Immature natural killer cell (primary cell): ENCODE measurements at places on chromosomes 1 and 21. TPM values are rescaled to one million over a fixed set of nuclear protein-coding genes. Genes with fewer than 3 reads are reported as not detected.

DNA sequence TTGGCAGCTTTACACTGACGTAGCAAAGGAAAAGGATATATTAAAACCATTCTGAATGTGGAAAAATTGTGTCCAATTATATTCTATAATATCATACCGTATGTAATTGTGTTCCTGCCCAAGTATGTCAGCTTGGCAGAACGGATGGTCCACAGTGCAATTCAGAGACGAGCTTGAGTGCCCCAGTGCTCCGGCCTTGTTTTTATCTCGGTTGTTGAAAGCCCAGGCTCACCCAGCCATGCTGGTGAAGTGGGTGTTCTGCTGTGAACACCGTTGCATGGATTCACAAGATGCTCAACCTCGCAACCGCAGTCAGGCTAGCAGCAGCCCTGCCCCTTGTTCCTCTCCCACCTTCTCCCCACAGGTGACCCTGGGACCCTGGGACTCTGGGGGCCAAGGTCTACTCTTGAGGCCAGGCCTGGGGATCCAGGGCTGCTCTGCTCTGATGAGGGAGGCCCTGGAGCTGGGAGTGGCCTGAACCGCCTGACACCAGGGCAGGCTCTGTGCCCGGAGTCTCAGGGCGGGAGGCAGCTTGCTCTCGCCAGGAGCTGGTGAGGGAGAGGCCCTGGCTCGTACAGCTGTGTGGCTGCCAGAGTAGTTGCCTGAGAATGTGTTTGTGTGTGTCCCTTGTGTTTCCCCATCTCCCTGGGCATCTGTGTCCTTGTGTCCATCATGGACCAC, 11.2 kb downstream of the PTPRF start:
- H3K36me3 ChIP-seq = no peaks in the 10 kb centered on the region
- H3K4me1 ChIP-seq = no peaks in the 10 kb centered on the region
- H3K27ac ChIP-seq = no peak overlapping the region
- H3K27me3 ChIP-seq = peaks cover 10% of the 10 kb centered on the region

DNA sequence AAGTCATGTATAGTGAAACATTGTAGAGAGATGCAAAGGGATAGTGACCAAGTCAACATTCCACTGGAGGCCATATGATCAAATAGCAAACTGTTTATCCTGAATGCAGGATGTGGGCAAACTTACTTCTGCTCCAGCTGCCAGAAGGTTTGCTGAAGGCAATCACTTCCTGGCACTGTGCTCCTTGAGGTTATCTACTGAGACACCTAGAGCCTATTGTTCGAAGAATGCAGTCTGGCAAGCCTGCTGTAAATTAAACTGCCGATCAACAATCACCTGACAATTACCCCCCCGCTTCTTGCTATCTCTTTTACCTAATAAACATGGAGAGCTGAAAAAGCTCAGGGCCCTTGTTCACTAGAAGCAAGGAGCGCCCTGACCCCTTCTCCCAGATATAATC, 139.4 kb upstream of the B3GALT2 start:
- no peaks in the 10 kb centered on the region for H3K27me3 ChIP-seq
- H3K4me3 ChIP-seq = no peak overlapping the region
- peaks cover 6% of the 10 kb centered on the region for H3K36me3 ChIP-seq
- H3K4me1 ChIP-seq = no peaks in the 10 kb centered on the region
- H3K27ac ChIP-seq = no peak overlapping the region
- no peak for DNase-seq

GRCh38 chr1:181513786-181514297, 30.5 kb downstream of the CACNA1E start:
- H3K36me3 ChIP-seq = no peaks in the 10 kb centered on the region
- H3K27ac ChIP-seq = no peak overlapping the region
- no peaks in the 10 kb centered on the region for H3K4me1 ChIP-seq
- no peak for DNase-seq
- H3K4me3 ChIP-seq = no peak overlapping the region

DNA sequence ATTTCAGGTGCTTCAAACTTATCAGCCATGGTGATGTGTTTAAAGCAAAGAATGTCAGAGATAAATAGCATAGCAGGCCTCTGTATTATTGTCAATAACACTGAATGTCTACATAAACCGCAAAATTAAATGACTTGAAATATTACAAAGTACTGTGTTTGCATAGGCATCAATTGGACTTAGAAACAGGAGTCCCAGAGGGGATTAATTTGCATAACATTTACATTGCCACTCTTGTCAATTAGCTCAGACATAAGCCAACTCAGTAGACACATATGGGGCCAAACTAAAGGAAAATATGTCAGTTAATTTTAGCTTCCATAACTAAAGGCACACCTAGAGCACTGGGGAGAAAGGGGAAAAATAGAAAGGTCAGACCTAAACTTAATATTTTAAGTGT, 814.5 kb upstream of the NEGR1 start:
- H3K4me3 ChIP-seq = no peak overlapping the region
- no peak overlapping the region for H3K27ac ChIP-seq
- no peaks in the 10 kb centered on the region for H3K4me1 ChIP-seq
- no peaks in the 10 kb centered on the region for H3K27me3 ChIP-seq
- DNase-seq = no peak

- H3K36me3 ChIP-seq = no peaks in the 10 kb centered on the region
- DNase-seq = no peak
- no peak overlapping the region for H3K4me3 ChIP-seq
- H3K27me3 ChIP-seq = no peaks in the 10 kb centered on the region
- H3K27ac ChIP-seq = no peak overlapping the region
Measured at GRCh38 chr1:240987928-240988327, 369.1 kb downstream of the RGS7 start.

DNA sequence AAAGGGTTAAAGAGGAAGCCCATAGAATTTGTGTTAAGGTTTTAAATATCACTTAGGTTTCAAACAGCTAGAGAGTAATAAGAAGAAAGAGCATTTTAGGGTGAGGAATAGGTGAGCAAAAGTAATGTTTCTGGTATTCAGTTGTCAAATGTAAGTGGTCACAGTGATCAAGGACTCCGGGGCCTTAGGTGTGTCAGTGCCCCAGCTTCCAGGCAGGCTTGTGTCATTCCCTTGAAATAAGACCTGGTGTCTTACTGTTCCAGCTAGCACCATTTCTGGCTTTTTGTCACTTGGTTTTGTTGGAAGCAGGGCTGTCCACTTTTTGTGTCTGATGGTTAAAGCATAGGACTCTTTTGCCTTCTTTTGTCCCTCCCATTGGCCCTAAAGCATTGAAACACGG, 69.6 kb downstream of the DYRK1A start:
- no peaks in the 10 kb centered on the region for H3K36me3 ChIP-seq
- no peak overlapping the region for H3K4me3 ChIP-seq
- no peak overlapping the region for H3K27ac ChIP-seq
- no peaks in the 10 kb centered on the region for H3K27me3 ChIP-seq

- no peak overlapping the region for H3K27ac ChIP-seq
- H3K4me3 ChIP-seq = no peak overlapping the region
- no peak for DNase-seq
Measured at GRCh38 chr1:37954316-37954971, 7.6 kb upstream of the INPP5B start.

- H3K27ac ChIP-seq = no peak overlapping the region
- H3K27me3 ChIP-seq = no peaks in the 10 kb centered on the region
- peaks cover 21% of the 10 kb centered on the region for H3K4me1 ChIP-seq
- H3K4me3 ChIP-seq = no peak overlapping the region
- H3K36me3 ChIP-seq = peaks cover 3% of the 10 kb centered on the region
Measured at GRCh38 chr1:151444783-151445177, 14.5 kb downstream of the POGZ start.

- H3K36me3 ChIP-seq = peaks cover 8% of the 10 kb centered on the region
- H3K27me3 ChIP-seq = no peaks in the 10 kb centered on the region
- H3K27ac ChIP-seq = peak overlapping the region; percentile 82
Measured at GRCh38 chr1:168340781-168341482, 60.3 kb downstream of the TBX19 start.

GRCh38 chr1:206842854-206843253, 22.6 kb upstream of the IL20 start:
- H3K27ac ChIP-seq = no peak overlapping the region
- H3K4me1 ChIP-seq = no peaks in the 10 kb centered on the region
- no peak for DNase-seq
- no peak overlapping the region for H3K4me3 ChIP-seq
- H3K36me3 ChIP-seq = no peaks in the 10 kb centered on the region

GRCh38 chr1:40382601-40383000, 9.1 kb downstream of the SMAP2 start:
- H3K4me1 ChIP-seq = peaks cover 87% of the 10 kb centered on the region
- H3K36me3 ChIP-seq = no peaks in the 10 kb centered on the region
- peak overlapping the region; percentile 99 for H3K27ac ChIP-seq
- no peak overlapping the region for H3K4me3 ChIP-seq
- DNase-seq = no peak
- peaks cover 3% of the 10 kb centered on the region for H3K27me3 ChIP-seq

- no peaks in the 10 kb centered on the region for H3K27me3 ChIP-seq
- peaks cover 55% of the 10 kb centered on the region for H3K4me1 ChIP-seq
- H3K4me3 ChIP-seq = peak overlapping the region; percentile 91
- no peak for DNase-seq
- peaks cover 5% of the 10 kb centered on the region for H3K36me3 ChIP-seq
Measured at GRCh38 chr1:85274969-85275453, 1.4 kb downstream of the BCL10 start.

DNA sequence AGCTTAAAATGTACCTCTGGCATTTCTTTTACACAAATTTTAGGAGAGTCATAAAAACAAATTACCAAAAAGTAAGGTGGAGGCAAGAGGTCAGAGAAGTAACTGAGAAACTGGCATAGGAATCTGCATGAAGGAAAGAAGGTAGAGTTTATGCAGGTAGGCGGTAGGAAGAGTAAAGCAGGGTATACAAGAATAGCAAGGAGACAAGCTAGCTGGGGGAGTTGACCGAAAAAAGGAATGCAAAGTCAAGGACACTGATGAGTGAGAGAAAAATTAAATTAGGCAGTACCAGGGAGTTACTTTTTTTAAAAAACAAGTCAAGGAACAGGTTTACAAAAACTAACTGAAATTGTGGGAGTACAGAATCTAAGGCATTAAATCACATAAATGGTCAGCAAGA, 56.0 kb downstream of the FOXJ3 start:
- no peaks in the 10 kb centered on the region for H3K27me3 ChIP-seq
- peaks cover 39% of the 10 kb centered on the region for H3K4me1 ChIP-seq
- peak overlapping the region; percentile 6 for H3K4me3 ChIP-seq

DNA sequence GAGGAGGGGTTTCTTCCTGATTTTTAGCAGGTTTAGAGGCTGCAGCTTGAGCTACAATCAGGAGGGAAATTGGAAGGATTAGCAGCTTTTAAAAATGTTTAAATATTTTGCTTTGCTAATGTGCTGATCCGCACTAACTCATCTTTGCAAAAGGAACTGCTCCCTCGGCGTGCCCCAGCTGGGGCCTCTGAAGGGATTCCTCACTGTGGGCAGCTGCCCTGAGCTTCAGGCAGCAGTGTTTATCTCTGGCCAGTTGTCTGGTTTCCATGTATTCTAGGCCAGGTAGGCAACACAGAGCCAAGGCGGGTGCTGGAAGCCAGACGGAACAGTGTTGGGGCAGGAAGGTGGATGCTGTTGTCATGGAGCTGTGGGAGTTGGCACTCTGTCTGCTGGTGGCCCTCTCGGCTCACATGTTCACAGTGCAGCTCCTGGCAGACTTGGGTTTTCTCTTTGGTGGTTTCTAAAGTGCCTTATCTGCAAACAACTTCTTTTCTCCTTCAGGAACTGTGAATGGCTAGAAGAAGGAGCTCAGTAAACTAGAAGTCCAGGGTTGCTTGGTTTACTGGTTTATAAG, 18.9 kb downstream of the NECAP2 start:
- peaks cover 4% of the 10 kb centered on the region for H3K27me3 ChIP-seq
- H3K4me1 ChIP-seq = peaks cover 4% of the 10 kb centered on the region
- no peak for DNase-seq
- peak overlapping the region; percentile 19 for H3K27ac ChIP-seq
- no peak overlapping the region for H3K4me3 ChIP-seq
- H3K36me3 ChIP-seq = peaks cover 15% of the 10 kb centered on the region

- H3K36me3 ChIP-seq = peaks cover 43% of the 10 kb centered on the region
- peaks cover 12% of the 10 kb centered on the region for H3K4me1 ChIP-seq
- no peak for DNase-seq
- H3K4me3 ChIP-seq = no peak overlapping the region
Measured at GRCh38 chr1:101005871-101006270, 19.7 kb downstream of the DPH5 start.

DNA sequence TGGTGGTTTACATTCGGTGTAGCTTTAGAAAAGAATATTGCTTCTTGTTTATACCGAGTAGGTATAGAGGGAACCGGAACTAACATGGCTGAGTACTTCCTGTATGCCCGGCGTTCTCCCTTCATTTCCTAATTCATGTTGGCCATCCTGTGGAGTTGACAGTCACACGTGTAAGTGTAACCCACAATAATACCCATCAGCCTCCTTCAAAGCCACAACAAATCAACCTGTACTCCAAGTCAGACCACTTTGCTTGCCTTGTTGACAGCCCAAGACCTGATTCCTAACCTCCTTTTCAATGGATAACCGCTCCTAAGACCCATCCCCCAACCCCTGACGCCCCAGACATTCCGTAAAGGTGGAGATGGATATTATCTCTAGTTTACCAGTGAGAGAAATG, 42.1 kb downstream of the UBE2U start:
- no peak overlapping the region for H3K27ac ChIP-seq
- H3K36me3 ChIP-seq = no peaks in the 10 kb centered on the region
- DNase-seq = no peak
- H3K27me3 ChIP-seq = peaks cover 14% of the 10 kb centered on the region
- H3K4me1 ChIP-seq = peaks cover 5% of the 10 kb centered on the region

- DNase-seq = no peak
- peaks cover 18% of the 10 kb centered on the region for H3K27me3 ChIP-seq
- no peak overlapping the region for H3K27ac ChIP-seq
Measured at GRCh38 chr1:119884711-119885110, 11.6 kb downstream of the ADAM30 start.

GRCh38 chr1:95640746-95641145, 406.7 kb downstream of the RWDD3 start:
- H3K27ac ChIP-seq = no peak overlapping the region
- no peaks in the 10 kb centered on the region for H3K4me1 ChIP-seq
- no peak for DNase-seq
- no peak overlapping the region for H3K4me3 ChIP-seq
- H3K36me3 ChIP-seq = no peaks in the 10 kb centered on the region

GRCh38 chr1:172917972-172918371, 132.8 kb downstream of the TNFSF18 start:
- no peak overlapping the region for H3K4me3 ChIP-seq
- no peak for DNase-seq
- H3K36me3 ChIP-seq = no peaks in the 10 kb centered on the region
- no peaks in the 10 kb centered on the region for H3K27me3 ChIP-seq
- no peaks in the 10 kb centered on the region for H3K4me1 ChIP-seq

The CFAP45 gene
- 0.36 TPM for polyA plus RNA-seq

The LCE2B gene
- not detected for polyA plus RNA-seq

The KRTAP13-2 gene
- polyA plus RNA-seq = not detected

The GPX7 gene
- polyA plus RNA-seq = 35.6 TPM

The SGIP1 gene
- polyA plus RNA-seq = not detected

The TLR5 gene
- polyA plus RNA-seq = 1.0 TPM

The SPATC1L gene
- 9.4 TPM for polyA plus RNA-seq

The TAS1R3 gene
- polyA plus RNA-seq = not detected

The DENND2C gene
- polyA plus RNA-seq = 0.81 TPM

The PRAMEF4 gene
- polyA plus RNA-seq = not detected

The EFNA4 gene
- 3.0 TPM for polyA plus RNA-seq

The MMP23B gene
- 22.3 TPM for polyA plus RNA-seq

The PLA2G2D gene
- not detected for polyA plus RNA-seq
